Activated T-helper 2 cell treated with anti-CD3 and anti-CD28 coated beads, Interferon-gamma antibody, Interleukin-2, Interleukin-4, amounts not matched to agents 10 μg/mL and 5 μg/mL and 100 μg/mL, durations not matched to agents 14 hours and 24 hours and 36 hours (primary cell): ENCODE measurements at places on chromosomes 11 and 22. TPM values are rescaled to one million over a fixed set of nuclear protein-coding genes. Genes with fewer than 3 reads are reported as not detected.

DNA sequence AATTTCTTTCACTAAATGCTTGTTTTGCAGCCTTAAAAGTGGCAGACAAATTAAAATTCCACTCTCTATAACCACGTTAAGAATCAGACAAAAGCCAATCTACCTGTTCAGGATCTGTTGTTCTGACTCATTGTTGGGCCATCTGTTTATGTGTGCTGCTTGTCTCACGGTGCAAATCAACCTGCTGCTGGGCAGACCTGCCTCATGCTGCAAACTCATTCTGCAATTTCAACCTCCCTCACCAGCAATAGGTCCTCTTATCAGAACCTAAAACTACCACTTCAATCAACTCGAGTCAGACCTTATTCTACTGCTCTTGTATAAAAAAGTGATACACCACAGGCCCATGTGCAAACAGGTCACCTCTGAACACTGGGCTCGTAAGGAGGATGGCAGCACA, 75.1 kb downstream of the LARGE2 start:
- peaks cover 2% of the 10 kb centered on the region for H3K4me1 ChIP-seq
- H3K27ac ChIP-seq: no peak overlapping the region
- DNase-seq: no peak
- no peaks in the 10 kb centered on the region for H3K36me3 ChIP-seq

- no peaks in the 10 kb centered on the region for H3K36me3 ChIP-seq
- H3K4me1 ChIP-seq: no peaks in the 10 kb centered on the region
- H3K27ac ChIP-seq: no peak within 1 kb of the TSS
- DNase-seq: no peak
- H3K4me3 ChIP-seq: no peak within 1 kb of the TSS
Observed at GRCh38 chr22:31139866-31140716, at the start of gene PLA2G3. PLA2G3 (minus strand) TSS chr22:31140508; CDS start chr22:31140354, 154 bp downstream.

GRCh38 chr11:130101661-130102060, 32.0 kb downstream of the APLP2 start:
- no peaks in the 10 kb centered on the region for H3K4me1 ChIP-seq
- H3K27ac ChIP-seq: no peak overlapping the region
- peaks cover 2% of the 10 kb centered on the region for H3K36me3 ChIP-seq
- no peak for DNase-seq
- H3K4me3 ChIP-seq: no peak overlapping the region

GRCh38 chr22:23156286-23156685, 11.0 kb downstream of the RAB36 start:
- H3K27ac ChIP-seq: no peak overlapping the region
- peaks cover 5% of the 10 kb centered on the region for H3K27me3 ChIP-seq
- no peak overlapping the region for H3K4me3 ChIP-seq
- no peak for DNase-seq
- no peaks in the 10 kb centered on the region for H3K4me1 ChIP-seq

- peaks cover 24% of the 10 kb centered on the region for H3K4me1 ChIP-seq
- H3K27ac ChIP-seq: no peak overlapping the region
- no peaks in the 10 kb centered on the region for H3K27me3 ChIP-seq
- no peak for DNase-seq
- H3K4me3 ChIP-seq: no peak overlapping the region
Observed at GRCh38 chr22:22214819-22215329, 29.7 kb upstream of the VPREB1 start.

- peaks cover 5% of the 10 kb centered on the region for H3K4me1 ChIP-seq
- no peak overlapping the region for H3K27ac ChIP-seq
- peaks cover 2% of the 10 kb centered on the region for H3K27me3 ChIP-seq
- no peak overlapping the region for H3K4me3 ChIP-seq
Observed at GRCh38 chr11:14423633-14424032, 64.7 kb upstream of the RRAS2 start.

DNA sequence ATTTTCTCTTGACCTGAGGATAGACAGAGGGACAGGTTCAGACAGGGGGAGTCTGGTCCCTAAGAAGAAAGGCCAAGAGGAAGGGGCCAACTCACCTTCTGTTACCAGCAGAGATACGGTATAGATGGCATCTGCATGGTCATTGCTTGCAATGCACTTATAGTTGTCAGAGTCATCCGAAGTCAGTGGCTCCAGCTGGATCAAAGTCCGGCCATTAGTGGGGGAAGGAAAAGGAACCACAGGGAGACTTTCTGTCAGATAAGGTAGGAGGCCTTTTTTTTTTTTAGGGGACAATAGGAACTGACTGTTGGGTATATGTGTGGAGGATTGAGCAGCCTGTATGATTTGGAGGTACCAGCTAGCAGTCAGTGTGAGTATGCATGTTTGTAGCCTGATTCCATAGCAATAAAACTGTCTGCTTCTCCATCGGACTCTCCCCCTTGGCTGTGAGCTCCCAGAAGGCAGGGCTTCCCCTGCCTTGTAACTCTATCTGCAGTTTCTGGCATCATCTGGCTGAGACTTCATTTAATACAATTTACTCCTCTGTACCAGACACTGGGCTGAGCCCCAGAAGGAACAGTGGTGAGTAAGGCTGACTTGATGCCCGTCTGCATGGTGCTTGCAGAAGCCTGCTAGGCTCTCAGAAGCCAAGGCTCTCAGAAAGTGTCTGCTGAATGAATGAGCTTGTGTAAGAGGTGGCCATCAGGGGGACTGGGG, 5.7 kb downstream of the IGSF22 start:
- no peaks in the 10 kb centered on the region for H3K36me3 ChIP-seq
- H3K27me3 ChIP-seq: peaks cover 15% of the 10 kb centered on the region
- no peak overlapping the region for H3K27ac ChIP-seq
- H3K4me1 ChIP-seq: peaks cover 7% of the 10 kb centered on the region

DNA sequence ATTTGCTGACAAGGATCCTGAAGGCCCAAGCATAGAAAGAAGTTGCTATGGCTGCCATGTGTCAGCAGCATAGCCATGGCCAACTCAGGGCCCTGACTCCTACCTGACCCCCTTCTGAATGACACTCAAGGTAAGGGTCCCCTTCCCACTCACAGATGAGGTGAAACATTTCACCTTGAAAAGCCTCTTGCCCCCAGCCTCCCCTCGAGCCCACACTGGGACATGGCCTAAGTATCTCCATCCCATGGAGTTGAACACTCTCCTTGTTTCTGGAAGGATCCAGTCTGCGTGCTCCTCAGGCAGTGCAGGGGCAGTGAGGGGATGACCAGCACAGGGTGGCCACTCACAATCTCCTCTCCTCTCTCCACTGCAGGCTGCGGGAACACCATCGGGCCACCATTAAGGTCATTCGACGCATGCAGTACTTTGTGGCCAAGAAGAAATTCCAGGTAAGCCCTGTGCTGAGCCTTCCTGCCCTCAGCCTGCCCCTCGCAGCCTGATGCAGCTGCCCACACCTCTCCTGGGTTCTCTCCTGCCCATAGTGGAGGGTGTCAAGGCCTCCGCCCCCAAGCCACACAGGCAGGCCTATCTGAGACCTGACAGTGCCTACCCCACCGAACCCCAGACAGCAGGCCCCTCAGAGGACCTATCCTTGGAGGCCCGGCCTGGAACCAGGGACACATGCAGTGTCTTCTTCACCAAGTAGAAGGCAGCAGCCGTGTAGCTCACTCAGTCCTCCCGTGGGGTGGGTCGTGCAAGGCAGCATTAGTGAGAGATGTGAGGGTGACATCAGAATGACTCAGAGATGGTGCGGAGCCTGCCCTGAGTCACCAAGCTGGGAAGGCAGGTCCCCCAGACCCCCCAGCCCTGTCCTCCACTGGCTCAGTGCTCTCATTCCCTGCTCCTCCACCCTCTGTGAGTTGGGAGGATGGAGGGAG, 68.9 kb upstream of the KCNQ1OT1 start:
- peaks cover 3% of the 10 kb centered on the region for H3K4me1 ChIP-seq
- DNase-seq: no peak
- peaks cover 9% of the 10 kb centered on the region for H3K27me3 ChIP-seq
- no peaks in the 10 kb centered on the region for H3K36me3 ChIP-seq
- H3K4me3 ChIP-seq: no peak overlapping the region

- H3K36me3 ChIP-seq: no peaks in the 10 kb centered on the region
- no peak overlapping the region for H3K27ac ChIP-seq
- DNase-seq: no peak
- no peaks in the 10 kb centered on the region for H3K27me3 ChIP-seq
- H3K4me3 ChIP-seq: no peak overlapping the region
Observed at GRCh38 chr22:36934418-36935312, 21.2 kb downstream of the CSF2RB start.

GRCh38 chr11:78220218-78221157, 31.8 kb downstream of the USP35 start:
- H3K36me3 ChIP-seq: peaks cover 76% of the 10 kb centered on the region
- peak overlapping the region; percentile 33 for H3K27ac ChIP-seq
- DNase-seq: no peak
- H3K4me3 ChIP-seq: no peak overlapping the region
- H3K27me3 ChIP-seq: no peaks in the 10 kb centered on the region

GRCh38 chr11:78022397-78023396, at the start of gene KCTD14:
KCTD14 (minus strand) TSS chr11:78023276; CDS start chr11:78023249, 27 bp downstream.
- H3K36me3 ChIP-seq: no peaks in the 10 kb centered on the region
- H3K4me1 ChIP-seq: peaks cover 4% of the 10 kb centered on the region
- no peak for DNase-seq
- H3K27me3 ChIP-seq: peaks cover 17% of the 10 kb centered on the region

DNA sequence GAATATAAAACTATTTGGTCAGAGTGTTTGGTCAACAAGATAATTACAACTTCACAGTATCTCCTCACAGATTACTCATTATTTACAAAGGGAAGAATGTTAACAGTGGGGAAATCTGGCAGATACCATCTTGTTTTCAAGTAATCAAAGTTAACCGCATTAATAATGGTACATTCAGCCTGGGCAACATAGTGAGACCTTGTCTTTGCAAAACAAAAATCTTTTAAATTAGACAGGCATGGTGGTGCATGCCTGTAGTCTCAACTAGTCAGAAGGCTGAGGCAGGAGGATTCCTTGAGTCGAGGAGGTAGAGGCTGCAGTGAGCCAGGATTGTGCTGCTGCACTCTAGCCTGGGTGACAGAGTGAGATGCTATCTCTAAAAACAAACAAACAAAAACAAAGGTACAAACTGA, 78.5 kb downstream of the ACER3 start:
- H3K27me3 ChIP-seq: peaks cover 8% of the 10 kb centered on the region
- DNase-seq: no peak
- H3K27ac ChIP-seq: no peak overlapping the region

The MICAL2 gene
- 736 TPM in 2 replicates for total RNA-seq

The GGTLC3 gene
- total RNA-seq: not detected in 2 replicates

The SLC43A3 gene
- total RNA-seq: 174 and 189 TPM in 2 replicates

The KRTAP5-11 gene
- not detected in 2 replicates for total RNA-seq

The SEPTIN3 gene
- 7.1 and 8.5 TPM in 2 replicates for total RNA-seq

The FAM111B gene
- total RNA-seq: 57.6 and 59.4 TPM in 2 replicates
